ENCODE measurements at places on chromosomes 13 and 19.

GRCh38 chr19:10238172-10238783, 7.1 kb upstream of the S1PR2 start:
- no peak for DNase-seq

- no peak for DNase-seq
Measured at GRCh38 chr19:11281356-11282049, 14.5 kb upstream of the TSPAN16 start.

GRCh38 chr13:20171364-20171763, 10.5 kb upstream of the GJA3 start:
- DNase-seq = no peak

DNA sequence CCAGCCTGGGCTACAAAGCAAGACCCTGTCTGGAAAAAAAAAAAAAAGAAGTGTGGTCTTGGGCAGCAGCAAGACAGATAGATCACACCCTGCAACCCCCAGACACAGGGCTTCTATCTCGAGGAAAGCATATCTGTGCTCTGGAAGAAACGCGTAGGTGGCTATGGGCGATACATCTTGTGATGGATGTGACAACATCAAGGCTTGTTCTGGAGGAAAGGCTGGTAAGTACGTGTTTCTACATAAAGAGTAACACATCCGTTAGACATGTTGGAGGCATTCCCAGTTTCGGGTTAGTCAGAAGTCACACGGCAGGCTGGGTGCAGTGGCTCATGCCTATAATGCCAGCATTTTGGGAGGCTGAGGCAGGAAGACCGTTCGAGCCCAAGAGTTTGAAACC, 6.6 kb upstream of the DHDH start:
- DNase-seq = peak; percentile 51

DNA sequence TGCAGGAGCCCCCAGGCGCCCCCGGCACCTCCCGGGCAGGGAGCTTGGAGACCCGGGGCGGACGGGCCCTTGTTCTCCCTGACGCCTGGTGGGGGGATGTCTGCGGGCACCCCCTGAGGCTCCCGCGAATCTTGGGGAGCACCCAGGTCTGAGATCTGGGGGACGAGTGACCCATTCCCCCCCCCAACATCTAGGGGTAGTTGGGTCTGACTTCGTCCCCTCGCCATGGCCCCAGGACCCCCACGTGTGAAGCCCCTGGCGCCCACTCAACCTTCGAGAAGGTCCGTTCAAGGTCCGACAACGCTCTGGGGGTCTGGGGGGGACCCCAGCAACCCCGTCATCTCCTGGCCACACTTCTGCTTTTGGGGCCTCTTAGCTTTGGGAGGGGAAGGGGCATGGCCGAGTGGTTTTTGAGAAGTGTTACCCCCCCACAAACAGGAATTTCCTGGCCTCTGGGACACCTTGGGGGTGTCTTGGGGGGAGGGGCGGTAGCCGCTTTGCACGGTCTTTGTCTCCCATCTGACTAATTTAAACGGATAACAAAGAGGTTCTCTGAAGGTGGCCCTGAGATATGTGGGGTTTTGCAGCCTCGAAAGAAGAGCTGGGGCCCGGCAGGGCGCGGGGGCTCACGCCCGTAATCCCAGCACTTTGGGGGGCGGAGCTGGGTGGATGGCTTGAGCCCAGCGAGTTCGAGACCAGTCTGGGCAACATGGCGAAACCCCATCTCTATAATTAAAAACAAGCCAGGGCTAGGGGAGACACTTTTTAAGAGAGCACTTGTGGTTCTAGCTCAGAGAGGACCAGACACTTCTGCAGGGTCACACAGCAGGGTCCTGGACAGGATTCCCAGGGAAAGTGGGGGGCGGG, 608 bp downstream of the CNN2 start:
- no peak for DNase-seq

DNA sequence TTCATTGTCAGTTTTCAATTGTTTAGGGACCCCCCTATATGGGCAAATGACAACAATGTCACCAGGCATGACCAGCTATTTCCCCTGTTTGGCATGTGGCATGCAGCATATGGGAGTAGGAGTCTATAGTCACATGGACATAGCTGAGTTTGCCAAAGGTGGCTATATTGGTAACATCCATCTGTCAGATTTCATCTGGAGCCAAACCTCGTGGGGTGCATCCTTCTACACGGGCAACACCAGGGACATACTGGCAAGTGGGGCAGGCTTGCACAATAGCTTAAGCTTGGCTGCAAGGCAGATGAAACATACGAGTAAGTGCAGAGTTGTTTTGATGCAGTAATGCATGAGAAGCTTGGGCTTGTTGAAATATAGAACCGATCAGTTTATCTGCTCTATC, 24.5 kb upstream of the ZNF816 start:
- DNase-seq = no peak

DNA sequence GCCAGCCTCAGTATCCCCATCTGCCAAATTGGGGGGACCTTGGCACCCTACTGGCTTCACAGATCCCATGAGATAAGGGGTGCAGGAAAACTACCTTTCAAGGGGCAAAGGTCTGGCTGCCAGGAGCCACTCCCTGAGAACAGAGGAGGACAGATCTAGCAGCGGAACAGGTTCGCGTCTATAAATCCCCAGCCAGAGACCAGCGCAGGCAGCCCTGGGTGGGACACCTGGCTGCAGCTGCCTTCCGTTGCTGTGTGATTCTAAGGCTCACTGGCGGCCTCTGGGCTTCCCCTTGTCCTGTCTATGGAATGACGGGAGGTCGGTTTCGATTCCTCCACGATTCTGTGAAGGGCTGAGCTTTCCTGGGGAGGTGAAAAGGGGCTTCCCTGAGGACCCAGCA, 7.3 kb downstream of the RELB start:
- no peak for DNase-seq

- no peak for DNase-seq
Measured at GRCh38 chr19:45103156-45103507, 10.2 kb downstream of the PPP1R37 start.

- no peak for DNase-seq
Measured at GRCh38 chr13:32311188-32311897, 3.8 kb downstream of the ZAR1L start.

DNA sequence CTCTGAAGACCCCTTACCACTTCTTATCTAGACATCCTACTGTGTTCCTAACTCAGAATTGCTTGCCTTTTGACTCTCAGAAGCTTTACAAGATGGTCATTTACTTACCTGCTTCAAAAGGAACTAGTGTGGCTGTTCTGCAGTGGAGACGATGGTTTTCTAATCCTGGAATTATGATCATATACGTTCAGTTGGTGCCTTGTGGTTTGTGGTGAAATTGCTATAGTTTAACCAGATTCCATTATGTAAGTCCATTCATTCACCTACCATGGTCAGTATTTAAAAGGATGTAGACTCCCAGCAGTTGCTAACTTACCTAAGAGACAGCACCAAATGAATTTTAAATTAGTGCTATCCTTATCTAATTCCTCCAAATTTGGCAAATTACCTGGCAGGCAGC, 210.9 kb downstream of the SHISA2 start:
- no peak for DNase-seq

DNA sequence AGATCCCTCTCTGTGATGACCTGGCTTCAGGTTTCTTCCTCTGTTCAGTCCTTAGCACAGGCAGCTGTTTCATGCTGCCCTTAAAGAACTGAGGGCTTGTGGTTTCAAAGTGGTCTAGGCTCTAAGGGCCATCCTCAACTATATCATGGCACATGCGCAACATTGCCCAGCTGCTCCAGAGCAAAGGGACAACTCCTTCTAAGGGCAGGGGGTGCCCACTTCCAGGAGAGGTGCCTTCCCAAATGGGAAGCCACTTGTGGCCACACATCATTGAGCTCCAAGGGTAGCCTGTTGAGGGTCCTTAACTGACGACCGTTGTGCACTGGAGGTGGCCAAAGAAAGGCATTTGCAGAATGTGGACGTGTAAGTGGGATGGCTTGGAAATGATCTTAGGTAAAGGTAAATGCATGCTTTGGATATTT, 7.3 kb downstream of the GPR183 start:
- no peak for DNase-seq

GRCh38 chr13:69683921-69684686, 423.5 kb upstream of the ATXN8OS start:
- DNase-seq = no peak
